ENCODE measurements at places on chromosomes 13 and 19. TPM values are rescaled to one million over a fixed set of nuclear protein-coding genes. Genes with fewer than 3 reads are reported as not detected.

GRCh38 chr19:45884682-45885555, 1.0 kb downstream of the IRF2BP1 start:
- no peak for DNase-seq

DNA sequence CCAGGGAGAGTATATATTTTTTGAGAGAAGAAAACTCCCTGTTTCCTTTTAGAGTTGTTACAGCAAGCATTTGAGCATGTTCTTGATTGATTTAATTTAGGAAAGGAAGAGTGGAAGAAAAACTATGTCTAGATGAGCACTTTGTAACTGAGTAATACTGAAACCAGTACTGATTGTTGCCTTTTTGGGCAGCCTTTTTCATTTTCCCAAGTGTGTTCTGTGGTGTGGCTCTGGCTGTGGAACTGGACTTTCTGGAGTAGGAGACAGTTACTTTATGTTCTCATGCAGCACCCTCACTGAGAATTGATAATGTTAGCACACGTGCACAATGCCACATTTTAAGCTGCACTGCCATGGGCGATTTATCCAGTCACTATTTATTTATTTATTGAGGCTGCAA, 211.5 kb downstream of the LMO7 start:
- no peak for DNase-seq

- no peak for DNase-seq
Measured at GRCh38 chr19:1256646-1257474, 8.5 kb downstream of the MIDN start.

DNA sequence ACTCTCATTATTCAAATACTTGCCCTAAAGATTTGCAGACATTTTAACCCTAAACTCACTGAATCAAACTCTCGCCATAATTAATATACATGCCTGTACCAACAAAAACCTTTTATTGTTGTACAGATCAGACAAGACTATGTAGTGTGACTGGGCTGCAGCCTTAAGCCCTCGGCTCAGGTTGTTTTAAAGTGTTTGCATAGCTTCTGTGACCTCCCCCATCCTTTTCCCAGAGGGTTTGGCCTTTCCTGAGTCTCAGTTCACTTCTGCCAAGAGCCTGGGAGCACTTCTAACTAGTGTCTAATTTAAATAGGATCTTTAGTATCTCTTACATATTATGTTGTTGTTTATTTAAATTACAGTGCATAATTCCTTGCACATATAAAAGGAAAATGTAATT, 158.2 kb downstream of the HS6ST3 start:
- DNase-seq = no peak

GRCh38 chr19:18000480-18000914, 7.5 kb upstream of the ARRDC2 start:
- no peak for DNase-seq

GRCh38 chr13:106814463-106814862, 246.5 kb upstream of the ARGLU1 start:
- DNase-seq = no peak

DNA sequence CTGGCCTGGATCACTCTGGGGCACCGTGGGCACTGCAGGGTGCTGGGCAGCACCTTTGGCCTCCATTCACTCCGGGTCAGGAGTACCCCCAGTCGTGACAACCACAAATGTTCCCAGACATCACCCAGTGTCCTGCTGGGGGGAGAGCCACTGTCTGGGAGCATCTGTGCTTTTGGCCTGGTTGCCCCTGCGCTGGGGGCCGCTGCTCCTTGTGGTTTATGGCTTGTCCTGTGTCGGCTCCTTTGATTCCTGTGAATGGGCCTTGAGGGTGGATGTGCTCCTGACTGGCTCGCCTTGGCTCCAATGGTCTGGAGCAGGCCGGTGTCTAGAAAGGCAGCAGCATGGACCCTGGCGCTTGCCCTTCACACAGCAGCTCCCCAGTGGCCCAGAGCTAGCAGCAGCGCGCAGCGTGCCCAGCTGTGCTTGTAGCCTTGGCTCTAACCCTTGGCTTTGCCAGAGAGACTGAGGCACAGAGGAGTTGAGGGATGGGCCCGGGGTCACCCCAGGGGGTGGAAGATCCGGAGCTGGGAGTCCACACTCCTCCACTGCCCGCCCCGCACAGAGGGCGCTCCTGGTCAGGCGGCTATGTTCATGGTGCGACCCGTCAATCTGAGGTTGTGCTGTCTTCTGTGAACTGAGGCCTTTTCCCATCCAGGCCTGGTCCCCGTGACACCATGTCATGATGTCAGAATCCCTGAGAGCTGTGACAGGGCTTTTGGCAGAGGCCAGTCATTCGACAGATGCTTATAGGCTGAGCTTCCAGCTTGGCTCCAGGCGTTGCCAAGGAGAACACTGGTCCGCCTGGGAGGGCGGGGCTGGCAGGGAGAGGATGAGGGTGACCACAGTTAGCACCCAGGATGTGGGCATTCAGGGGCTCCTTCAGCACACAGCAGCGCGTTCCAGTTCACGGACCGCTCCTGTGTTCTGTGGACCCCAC, 4.1 kb downstream of the DAZAP1 start:
- peak; percentile 40 for DNase-seq

DNA sequence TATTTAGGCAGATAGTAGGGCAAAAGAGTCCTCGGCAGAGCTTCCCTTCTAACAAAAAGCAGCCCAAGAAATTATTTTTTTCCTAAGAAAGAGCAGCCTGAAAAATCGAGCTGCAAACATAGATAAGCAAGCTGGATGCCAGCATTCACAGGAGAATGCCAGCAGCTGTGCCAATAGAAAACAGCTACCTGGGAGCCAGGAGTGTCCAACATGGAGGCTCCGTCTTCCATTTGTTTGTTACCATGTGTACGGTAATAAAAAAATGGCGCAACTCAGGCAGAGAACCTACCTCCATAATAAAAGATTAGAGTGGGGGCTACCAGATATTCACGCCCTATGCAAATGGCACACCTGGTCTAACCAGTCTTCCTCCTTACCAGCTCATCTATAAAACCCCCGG, 77.6 kb upstream of the IPO5 start:
- no peak for DNase-seq

- no peak for DNase-seq
Measured at GRCh38 chr19:38596057-38596981, 21.4 kb downstream of the MAP4K1 start.

DNA sequence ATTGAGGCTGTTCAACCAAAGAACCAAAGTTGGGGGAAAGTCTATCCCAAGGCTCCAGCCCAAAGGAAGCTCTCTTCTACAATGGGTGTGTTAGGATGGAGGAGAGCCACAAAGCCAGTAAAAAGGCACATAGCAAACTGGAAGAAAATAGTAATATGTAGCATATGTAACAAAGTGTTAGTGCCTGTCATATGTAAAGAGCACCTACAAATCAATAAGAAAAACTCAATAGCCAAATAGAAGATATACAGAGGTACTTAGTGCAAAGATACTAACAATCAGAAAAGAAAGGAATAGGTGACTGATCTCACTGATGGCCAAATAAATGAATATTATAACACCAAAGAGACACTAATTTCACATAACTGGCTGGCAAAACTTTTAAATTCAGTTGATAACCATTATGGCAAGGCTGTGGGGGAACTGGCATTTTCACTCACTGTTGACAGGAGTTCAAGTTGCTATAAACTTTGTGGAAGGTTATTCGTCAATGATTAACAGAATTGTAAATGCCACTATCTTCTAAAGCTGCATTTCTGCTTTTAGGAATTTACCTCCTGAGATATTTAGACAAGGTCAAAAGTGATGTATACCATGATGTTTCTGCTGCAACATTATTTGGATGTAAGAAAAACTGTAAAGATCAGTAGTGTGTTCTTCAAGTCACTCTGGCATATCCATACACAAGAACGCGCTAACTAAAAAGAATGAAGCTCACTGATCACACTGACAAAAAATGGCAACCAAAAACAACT, 110.8 kb downstream of the GNG7 start:
- DNase-seq = no peak

DNA sequence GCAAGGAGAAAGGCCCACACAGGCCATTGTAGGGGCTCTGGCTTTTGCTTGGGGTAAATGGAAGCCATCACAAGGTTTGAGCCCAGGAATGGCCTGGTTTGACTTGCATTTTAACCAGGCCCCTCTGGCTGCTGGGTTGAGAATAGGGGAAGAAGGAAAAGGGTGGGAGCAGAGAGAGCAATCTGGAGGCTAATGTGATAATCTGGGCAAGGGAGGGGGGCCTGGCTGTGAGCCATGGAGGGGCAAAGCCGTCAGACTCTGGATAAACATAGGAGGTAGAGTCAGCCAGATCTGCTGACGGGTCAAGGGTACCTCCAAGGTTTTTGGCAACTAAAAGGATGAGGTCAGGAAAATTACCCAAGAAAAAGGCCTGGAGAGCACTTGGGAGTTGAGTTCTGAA, 41.6 kb downstream of the RFX2 start:
- DNase-seq = no peak

DNA sequence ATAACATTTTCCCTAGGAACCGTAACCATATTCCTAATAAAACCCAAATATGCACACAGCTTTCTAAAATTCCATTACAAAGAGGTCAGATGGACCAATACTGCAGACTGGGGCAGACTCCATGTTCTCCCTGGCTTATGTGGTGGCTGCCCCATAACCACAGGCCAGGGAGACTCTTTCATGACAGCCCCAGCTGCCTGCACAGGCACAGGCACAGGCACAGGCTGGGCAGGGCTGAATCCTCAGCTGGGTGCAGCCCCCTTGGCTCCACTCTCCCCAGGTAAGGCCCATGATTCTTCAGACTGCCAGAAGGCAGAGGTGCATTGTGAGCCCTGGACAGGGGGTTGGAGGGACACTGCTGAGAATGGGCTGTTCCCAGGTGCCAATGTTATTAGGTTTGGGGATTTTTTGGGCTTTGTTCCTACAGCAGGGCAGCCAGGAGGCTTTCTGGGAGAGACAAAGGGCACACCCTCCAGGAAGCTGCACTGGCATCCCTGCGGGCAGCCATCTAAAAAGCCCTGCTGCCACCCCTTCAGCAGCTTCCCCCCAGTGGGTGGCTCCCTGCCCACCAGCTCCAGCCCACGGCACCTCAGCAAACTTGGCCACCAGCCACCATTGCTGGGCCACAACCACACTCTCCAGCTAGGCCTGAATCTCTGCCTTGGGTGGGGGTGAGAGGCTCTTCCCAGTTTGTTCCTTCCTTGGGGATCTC, 20.0 kb downstream of the DOCK9 start:
- no peak for DNase-seq

- DNase-seq = no peak
Measured at GRCh38 chr19:5838353-5839064, 993 bp downstream of the FUT6 start.

- no peak for DNase-seq
Measured at GRCh38 chr13:111534751-111535522, 214.5 kb downstream of the TEX29 start.

Gene LILRA5
- not detected for total RNA-seq

Gene TNFSF13B
- 2.6 TPM for total RNA-seq

Gene CEACAM21
- not detected for total RNA-seq

Gene GJB2
- not detected for total RNA-seq

Gene ANKRD10
- 60.5 TPM for total RNA-seq

Gene ELSPBP1
- total RNA-seq = not detected

Gene GRIN3B
- total RNA-seq = under 0.01 TPM

Gene CHAF1A
- 11.6 TPM for total RNA-seq

Gene STOML3
- not detected for total RNA-seq

Gene ZNF780B
- total RNA-seq = 13.4 TPM

Gene JUNB
- total RNA-seq = 88.1 TPM
